ENCODE measurements at places on chromosomes 7 and 10. TPM values are rescaled to one million over a fixed set of nuclear protein-coding genes. Genes with fewer than 3 reads are reported as not detected.

COL17A1 gene
- total RNA-seq: 0.86 TPM

ZCWPW1 gene
- total RNA-seq: 3.8 TPM

CUL1 gene
- total RNA-seq: 58.9 TPM

PAX4 gene
- 23.6 TPM for total RNA-seq

RELN gene
- 5.4 TPM for total RNA-seq

DNA sequence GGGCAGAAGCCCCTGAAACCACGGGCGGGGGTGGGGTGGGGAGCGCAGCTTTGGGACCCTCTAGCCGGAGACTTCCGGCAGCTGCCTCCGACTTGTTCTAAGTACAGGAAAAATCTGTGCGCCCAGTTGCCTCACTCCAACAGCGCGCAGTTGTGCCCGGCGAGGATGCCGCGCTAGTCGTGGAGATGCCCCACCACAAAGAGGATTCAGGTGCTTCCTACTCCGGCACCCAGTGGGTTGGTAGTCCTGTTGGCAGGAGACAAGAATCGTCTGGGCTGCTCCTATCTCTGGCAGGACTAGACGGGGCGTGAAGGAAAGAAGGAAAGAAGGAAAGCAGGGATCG, 465 bp upstream of the NPY start:
- no peaks in the 10 kb centered on the region for H3K36me3 ChIP-seq
- H3K27ac ChIP-seq: no peak overlapping the region
- DNase-seq: no peak
- no peaks in the 10 kb centered on the region for H3K4me1 ChIP-seq
- H3K27me3 ChIP-seq: peaks cover 48% of the 10 kb centered on the region

- H3K4me3 ChIP-seq: no peak overlapping the region
- DNase-seq: no peak
- no peaks in the 10 kb centered on the region for H3K4me1 ChIP-seq
- H3K27ac ChIP-seq: no peak overlapping the region
Observed at GRCh38 chr7:15783987-15784693, 97.7 kb upstream of the MEOX2 start.

- H3K27ac ChIP-seq: no peak overlapping the region
- no peaks in the 10 kb centered on the region for H3K4me1 ChIP-seq
- DNase-seq: no peak
- H3K4me3 ChIP-seq: no peak overlapping the region
Observed at GRCh38 chr7:112821345-112821744, 31.2 kb upstream of the TMEM168 start.
